HFF-Myc (cell line): ENCODE measurements at places on chromosomes 3 and 15.

DNA sequence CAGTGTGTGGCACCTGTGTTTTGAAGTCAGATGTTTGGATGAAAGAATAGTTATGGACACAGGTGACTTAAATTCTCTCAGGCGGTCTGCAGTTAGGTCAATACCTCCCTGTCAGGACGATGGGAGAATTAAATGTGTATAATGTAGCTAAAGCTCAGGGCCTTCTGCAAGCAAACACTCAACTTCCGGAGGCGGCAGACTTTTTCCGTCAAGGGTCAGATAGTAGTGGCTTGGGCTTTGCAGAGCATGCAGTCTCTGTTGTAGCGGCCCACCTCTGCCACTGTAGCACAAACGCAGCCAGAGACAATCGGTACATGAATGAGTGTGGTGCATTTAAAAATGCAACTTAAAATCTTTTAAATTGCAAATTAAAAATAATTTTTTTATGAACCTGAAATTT lies 47.4 kb downstream of the CMTM8 start:
- DNase-seq: no peak

- DNase-seq: no peak
These were observed 21.5 kb downstream of the CYFIP1 start for GRCh38 chr15:22958487-22959280.

DNA sequence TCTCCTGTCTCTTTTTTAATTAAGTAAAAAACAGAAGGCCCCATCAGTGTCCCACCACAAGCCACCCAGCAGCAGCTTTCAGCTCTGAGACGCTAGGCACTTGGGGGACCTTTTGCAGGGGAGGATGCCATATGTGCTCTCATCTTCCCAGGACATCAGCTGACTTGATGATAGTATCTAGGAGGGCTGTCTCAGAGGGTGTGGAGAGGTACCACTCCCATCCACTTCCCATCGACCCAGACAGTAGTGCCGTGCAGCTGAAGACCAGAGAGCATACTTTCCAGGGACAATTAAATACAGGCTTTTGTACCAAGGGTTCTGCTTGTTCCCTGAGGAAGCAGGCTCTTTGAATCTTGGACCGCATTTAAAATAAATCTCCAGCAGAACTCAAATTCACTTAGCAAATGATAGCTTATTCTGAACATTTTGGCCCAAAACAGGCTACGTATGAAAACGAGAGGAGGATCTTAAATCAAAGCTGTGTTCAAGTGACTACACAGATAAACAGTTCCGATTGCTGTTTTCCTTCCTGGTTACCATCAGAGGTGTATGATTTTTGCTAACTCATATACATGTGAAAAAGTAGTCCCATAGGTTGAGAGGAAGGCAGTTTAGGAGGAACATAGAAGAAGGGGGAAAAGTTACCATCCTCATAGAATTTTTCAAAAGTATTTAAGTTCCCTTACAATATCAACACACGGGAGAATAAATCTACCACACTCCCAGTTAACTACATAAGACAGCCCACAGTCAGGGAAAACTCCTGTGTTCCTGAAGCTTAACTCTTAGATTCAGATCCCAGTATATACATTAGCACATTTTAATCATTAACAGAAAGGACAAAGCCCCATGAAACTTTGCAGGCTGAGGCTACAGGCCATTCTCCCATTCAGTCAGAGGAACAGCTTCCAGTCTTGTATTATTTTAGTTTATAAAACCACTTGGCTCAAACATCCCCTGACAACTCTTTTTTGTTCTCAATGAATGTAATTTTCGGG lies 9.5 kb downstream of the WNT5A start:
- DNase-seq: no peak

GRCh38 chr3:34357461-34357860 lies 559.0 kb downstream of the PDCD6IP start:
- DNase-seq: no peak

DNA sequence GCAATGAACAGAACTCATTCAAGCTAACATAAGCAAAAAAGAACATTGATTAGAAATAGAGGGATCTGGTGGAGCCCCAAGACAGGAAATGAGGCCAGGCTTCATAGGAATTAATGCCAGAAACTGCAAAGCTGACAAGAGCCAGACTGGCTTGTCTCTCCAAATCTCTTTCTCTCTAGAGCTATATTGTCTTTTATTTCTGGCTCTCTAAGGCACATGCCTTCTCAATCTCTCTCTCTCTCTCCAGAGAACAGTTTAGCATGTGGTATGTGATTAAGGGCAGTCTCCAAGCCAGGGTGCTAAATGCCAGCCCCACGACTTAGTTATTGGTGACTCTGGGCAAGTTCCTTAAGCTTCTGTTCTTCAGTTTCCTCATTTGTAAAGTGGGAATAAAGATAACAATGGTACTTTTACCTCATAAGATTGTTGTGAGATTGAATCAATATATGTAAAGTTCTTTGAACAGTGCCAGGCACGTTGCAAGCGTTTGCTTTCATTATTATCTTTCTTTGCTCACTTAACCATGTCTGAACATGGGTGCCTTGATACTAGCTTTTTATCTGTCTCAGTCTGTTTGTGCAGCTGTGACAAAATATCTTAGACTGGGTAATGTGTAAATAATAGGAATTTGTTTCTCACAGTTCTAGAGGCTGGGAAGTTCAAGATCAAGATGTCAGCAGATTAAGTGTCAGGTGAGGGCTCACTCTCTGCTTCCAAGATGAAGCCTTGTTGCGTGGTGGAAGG lies 123.2 kb downstream of the BDH1 start:
- DNase-seq: no peak

DNA sequence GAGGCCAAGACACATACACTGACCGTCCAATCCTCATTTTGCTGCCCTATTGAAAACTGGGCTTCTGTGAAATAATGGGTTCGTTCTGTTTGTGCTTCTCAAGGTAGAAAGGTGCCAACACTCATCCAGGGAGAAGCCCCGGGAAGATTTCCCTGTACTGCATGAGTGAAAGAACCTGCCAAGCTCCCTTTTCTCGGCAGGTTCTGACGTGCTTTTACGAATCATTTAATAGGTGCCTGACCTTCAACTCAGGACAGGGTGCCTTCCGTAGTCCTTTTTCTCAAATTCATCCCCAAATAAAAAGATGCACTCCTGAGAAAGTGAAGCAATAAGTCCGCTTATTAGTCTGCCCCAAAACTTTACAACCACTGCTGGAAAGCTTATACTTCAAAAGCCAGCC lies 64.2 kb downstream of the B3GNT5 start:
- DNase-seq: no peak

DNA sequence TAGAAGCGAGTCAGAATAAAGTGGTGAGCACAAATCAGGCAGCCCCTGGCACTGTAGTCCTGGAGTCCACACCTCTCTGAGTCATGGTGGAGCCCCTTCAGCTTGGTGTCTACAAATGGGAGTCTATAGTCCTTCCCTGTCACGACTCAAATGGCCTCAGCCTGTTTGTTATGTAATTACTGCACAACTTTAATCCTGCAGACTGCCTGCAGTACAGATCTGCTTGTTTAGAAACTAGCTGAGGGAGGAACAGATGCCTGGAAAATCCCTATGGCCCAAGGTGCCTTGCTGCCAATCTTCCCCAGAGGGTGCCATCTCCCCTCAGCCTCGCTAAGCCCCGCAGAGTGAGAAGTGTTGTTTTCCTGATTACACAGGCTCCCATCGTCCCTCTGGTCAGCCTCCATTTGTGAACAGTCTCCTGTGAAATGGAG lies 3.9 kb upstream of the CXCR6 start:
- no peak for DNase-seq

DNA sequence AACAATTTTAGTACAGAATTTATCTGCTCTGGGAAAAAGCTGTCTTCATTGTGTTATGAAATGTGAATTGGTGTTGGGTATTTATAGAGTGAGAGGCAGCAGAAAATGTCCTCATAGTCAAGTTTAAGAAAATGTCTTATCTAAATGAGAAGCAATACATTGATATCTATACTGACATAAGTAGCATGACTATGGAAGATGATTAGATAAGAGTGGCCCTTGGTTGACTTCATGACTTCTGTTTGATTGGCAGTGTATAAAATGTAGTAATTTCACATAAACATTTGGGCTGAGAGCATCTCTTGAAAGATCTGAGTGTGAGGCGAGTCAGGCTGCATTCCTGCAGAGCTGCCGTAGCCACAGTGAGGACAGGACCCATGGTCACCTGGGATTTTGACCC lies 19.4 kb downstream of the MCTP2 start:
- DNase-seq: no peak

- no peak for DNase-seq
These were observed 180.6 kb downstream of the FOXP1 start for GRCh38 chr3:71402911-71403310.

- no peak for DNase-seq
These were observed 361.0 kb upstream of the PLSCR5 start for GRCh38 chr3:146966124-146966523.

- DNase-seq: peak; percentile 17
These were observed 212.1 kb downstream of the P3H2 start for GRCh38 chr3:189908646-189909045.

DNA sequence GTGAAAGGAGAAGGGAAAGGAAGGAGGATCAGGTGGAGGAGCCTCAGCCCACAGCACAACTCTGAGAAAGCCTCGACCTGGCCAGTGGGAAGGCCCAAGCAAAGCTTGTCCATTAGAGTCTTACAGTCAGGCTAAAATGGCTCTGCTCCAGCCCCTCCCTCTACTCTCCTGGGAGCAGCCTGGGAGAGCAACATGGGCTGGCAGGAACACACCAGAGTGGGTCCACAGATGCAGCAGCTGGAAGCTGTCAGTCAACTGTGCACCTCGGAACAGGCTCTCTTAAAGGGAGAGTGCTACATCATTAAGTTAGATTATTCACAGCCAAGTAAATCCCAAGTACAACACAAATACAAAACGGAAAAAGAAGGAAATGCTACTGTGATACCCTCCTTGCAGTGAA lies 98.0 kb upstream of the LIMD1 start:
- no peak for DNase-seq
